ENCODE measurements at places on chromosomes 3 and 15.

- no peak for DNase-seq
Measured at GRCh38 chr3:98745718-98746117, 17.4 kb upstream of the ST3GAL6 start.

DNA sequence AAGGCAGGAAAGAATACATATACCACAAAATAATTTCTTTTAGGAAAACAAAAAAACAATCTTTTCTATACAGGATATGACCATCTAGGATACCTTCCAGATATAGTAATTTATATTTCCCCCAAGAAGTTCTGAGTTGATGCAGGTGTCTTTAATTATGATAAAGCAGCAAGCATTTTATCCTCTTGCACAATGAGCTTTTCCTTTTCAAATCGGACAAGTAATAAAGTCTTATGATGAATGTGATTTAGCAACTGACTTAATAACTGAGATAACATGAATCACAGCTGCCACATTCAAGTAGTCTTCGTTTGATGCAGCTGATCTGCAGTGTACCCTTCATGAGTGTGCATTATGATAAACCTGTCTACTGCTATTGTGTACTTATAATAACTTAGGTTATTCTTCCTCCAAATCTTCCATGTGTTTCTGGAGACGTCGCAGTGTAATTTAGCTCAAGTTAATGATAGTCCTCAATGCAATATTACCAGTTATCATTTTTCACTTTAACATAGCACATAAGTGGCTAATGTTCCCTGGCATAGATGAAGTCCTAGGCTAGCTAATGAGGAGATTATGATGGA lies 260.3 kb upstream of the MRPL3 start:
- no peak for DNase-seq

DNA sequence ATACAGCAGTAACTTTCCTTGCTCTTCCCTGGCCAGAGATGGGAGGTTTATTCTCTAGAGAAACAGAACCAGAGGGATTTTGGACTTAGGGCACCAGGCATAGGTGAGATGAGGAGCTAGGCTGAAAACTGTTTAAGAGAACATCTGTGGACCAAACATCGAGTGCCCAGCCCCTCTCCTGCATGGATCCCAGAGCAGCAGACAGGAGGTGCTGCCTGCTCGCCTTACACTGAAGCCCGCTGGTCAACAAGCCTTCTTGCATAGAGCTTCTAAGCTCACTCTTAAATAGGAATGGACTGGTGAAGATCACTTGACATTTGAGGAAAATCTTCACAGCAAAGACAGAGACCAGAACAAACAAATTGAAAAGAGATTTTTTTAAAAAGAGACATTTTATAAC lies 41.2 kb downstream of the PARP15 start:
- no peak for DNase-seq

- no peak for DNase-seq
Measured at GRCh38 chr3:72625602-72626337, 222.5 kb downstream of the SHQ1 start.

DNA sequence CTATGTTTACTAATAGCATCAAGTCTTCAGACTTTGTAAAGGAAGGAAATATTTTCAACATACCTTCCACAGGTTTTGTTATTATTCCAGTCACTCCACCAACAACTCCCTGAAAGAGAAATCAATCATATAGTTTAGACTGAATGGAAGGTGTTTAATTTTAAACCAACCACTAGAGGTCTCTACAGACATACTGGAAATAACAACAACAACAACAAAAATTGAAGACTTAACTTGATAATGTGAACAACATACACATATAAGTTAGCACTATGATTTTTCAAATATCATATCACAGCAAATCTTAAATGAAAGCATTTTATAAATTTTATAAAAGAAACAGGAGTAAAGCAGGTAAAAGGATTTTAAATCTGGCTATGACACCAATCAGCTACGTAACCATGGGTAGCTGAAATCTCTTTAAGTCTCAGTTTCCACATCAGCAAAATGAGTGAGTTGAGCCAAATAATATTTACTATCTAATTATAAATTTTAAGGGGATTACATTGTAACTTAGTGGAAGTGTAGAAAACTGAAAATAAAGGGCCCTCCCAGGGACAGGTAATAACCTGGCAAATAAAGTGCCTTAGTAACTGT lies 188.2 kb downstream of the VPS13C start:
- no peak for DNase-seq

- DNase-seq = no peak
Measured at GRCh38 chr3:53939813-53940212, 48.2 kb upstream of the SELENOK start.

GRCh38 chr3:169103951-169104941 lies 559.3 kb downstream of the MECOM start:
- DNase-seq = no peak

DNA sequence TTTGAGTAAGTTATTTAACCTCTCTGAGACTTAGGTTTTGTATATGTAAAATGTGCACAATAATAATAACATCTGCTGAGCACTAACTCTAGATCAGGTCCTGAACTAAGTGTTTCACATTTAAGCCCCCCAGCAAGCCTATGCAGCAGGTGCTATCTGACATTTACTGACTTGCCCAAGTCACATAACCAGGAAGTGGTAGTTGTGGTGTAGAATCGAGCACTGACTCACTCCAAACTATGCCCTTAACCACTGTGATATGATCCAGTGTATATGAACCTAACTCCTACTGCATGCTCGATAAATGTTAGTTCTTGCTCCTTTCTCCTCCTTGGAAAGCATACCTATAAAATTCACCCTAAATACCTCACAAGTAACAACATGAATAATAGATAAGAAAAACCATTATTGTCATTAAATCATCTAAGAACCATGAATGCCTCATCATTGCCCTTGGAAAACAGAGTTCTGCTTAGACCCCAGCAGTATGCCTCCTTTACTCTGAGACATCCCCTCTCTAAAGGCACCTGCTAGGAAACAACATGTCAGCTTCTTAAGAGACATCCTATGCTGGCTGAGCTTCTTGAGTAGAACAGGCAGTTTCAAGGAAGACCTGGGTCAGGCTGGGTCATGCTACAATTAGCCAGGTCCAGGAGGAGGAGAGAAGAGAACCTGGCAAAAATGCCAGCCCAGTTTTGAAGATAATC lies 3.0 kb upstream of the SHC4 start:
- no peak for DNase-seq

DNA sequence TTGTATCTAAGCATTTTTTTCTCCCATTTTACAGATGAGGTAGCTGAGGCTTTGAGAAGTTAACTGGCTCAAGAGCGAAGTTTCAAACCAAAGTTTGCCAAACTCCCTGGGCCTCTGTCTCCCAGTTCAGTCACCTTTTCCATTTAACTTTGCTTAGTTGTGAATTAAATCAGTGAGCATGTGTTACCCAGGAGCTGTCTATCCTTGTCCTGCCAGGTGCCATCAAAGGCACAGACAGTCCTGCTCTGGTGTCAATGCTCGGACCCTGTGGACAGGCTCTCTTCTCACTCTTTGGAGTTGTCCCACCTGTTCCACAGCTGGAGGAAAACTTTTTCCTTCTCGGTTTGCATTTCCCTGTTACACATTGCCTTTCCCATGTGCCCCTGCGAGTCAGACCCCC lies 8.6 kb downstream of the EPHB1 start:
- no peak for DNase-seq

DNA sequence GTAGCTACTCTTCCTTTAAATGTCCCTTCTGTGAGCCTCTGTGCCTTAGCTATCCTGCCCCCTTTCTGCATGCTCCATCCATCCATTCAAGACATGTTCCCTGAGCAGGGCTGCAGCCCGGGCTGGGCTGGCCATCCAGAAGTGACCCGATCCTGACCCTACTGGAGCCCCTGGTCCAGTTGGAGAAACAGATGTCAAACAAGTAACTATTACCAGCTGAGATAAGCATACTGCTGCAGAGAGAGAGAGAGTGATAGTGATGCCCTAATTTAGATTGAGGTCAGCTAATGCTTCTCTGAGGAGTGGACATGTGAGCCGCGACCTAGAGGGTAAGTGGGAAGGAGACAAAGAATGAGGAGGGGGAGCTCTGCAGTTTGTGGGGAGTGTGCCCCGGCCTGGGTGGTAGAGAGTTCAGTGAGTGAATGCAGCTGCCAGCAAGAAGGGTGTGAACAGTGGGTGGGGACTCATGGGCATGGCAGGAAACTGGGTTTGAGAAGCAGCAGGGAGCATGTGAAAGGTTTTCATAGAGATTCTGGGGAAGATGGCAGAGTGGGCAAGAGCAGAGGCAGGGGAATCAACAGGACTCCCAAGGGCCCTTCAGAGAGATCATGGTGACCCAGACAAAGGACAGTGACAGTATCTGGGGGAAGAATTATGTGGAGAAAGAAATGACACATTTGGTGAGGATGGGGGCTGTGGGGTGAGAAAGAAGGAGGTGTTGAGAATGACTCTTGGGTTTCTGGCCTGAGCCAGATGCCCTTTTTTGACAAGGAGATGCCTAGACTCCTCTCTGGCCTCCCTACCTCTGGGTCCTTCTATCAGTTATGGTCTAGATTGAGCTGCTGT lies 44.9 kb downstream of the CHCHD6 start:
- DNase-seq = no peak

- no peak for DNase-seq
Measured at GRCh38 chr3:65848024-65848423, 190.7 kb downstream of the MAGI1 start.

- DNase-seq = no peak
Measured at GRCh38 chr3:178202194-178202593, 334.0 kb upstream of the KCNMB2 start.

DNA sequence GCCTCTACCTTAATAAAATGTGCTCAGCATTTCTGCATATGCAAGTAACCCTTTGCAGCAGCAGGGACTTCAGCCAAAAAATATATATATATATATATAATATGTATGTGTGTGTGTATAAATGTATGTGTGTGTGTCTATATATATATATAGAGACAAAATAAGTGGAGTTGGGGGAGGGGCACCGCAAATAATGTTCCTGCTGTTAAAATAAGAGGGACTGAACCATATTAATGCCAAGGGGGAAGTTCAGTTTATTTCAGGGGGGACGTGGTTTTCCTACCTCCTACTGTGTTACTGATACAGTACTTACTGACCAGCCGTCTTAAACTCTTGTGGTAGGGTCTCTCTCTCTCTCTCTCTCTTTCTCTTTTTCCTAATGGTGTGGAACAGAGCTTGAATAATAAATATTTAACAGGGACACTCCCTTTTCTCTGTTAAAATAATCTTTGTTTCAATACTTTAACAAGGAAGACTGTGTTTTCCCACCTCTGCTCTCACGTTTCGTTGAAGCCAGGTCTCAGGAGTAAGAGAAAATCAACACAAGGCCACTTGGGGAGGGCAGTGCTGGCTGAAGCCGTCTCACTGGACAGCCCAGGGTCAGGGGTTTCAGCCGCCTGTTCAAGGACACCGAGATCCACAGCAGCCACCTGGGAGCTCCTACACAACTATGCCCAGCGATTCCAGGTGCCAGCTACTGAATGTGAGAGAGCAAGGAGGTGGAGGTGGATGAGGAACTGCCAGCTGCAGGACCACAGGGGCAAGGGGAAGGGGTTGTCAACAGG lies 42.8 kb upstream of the ADAMTSL3 start:
- DNase-seq = no peak

DNA sequence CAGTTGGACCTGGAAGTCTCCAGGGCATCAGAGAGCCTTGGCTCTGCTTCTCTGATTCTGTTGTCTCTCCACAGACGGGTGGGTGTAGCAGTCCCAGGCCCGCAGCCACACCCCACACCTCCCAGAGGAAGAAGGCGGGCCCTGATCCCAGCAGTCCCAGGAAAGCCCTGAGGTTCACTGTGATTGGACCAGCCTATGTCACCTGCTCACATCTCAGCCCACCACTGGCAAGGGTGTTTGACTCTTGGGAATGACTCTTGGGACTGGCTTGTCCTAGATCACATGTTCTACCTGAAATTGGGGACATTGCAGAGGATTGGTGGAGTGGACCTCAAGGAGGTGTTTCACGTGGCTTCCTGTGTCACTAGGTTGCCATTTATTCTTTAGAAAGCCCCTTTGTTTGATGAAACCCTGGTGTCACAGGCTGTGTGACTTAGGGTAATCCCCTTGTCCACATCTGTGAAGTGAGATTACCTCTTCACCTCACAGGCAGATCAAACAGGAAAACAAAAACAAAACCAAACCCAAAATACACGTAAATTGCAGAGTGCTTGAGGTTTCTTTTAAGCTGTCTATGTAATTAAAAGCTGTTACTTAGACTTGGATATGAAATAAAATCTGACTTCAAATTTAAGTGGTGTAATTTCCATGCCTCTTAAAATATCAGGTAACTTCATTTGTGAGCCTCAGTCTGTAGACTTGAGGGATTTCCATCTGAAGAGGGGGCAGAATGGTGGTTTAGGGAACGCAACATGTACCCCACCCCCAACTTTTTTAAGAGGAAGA lies 26.7 kb downstream of the FLNB start:
- DNase-seq = peak; percentile 24

GRCh38 chr15:90829942-90830440 lies 38.4 kb upstream of the FURIN start:
- DNase-seq = no peak

- no peak for DNase-seq
Measured at GRCh38 chr3:132549890-132550578, 47.0 kb upstream of the ACKR4 start.

DNA sequence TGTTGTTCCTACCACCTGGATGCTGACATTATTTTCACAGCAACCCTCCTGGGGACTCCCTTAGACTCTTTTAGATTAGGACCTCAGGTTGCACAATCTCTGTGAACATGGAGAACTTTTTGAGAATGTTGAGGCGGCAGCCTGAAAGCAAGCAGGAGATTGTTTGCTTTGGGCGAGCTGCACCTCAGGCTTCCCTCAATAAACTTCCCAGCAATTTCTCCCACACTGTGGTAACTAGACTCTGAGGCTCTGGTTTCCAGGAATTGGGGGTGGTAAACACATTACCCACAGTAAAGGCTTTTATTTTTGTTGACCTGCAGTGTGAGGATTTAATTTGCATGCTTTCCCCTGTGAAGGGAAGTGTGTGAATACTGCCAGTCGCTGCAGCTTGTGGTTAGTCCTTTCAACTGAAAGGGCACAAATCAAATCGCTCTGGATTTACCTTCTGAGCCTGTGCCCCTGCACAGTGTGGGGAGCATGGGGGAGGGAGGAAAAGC lies 35.2 kb upstream of the SIAH2 start:
- no peak for DNase-seq

DNA sequence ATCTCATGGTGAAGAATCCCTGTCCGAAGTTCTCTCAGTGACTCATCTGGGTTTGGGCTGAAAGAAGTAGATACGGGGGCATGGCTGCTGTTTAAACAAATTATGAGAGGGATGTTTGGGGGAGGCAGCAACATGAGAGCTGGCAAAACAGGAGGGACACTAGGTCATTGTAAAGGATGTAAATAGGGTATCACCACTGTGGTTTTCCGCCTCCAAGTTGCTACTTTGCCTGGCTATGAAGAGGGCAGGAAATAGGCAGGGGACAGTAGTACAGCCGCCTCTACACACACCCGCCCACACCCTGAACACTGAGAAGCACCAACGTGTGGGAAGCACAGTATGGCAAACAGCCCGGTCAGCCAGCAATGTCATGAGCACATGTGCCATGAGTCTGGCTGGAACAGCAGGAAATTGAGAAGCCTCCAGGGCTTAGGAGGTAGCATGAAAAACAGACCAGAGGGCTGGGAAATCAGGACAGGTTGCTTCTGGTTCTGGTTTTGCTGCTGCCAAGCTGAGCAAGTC lies 17.1 kb downstream of the HEXA start:
- DNase-seq = no peak

Data from activated T-cell treated with anti-CD3 and anti-CD28 coated beads, Interleukin-2, amount 50 U/mL, for 1 hour (primary cell).